ENCODE measurements at places on chromosomes 7 and 10.

DNA sequence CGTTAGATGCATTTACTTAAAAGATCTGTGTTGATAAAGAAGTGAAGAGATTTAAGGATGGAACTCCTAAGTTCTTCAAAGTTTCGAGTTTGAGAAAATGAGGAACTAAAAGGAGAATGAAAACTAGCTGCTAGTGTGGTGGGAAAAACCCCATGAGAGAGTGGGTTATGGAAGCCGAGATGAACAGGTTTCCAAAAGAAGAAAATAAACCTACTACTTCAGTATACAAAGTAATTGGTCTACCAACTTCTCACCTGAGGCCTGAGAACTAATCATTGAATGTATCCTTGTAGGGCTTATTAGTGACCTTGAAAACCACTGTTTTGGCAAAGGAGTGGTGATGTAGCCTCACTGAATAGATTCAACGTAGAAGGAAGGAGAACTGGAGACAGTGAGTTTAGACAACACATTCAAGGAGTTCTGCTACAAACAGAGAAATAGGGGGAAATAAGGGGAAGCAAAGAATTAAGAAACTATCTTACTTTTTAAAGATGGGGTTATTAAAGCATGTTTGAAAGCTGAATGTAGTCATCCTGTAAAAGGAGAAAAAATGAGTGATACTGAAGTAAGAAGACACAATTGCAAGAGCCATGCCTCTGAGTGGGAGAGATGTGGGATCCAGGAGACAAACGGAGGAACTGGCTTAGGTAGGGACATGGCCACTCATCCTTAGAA is 50.8 kb downstream of the CH25H start:
- DNase-seq, result no peak

GRCh38 chr10:94963901-94964300 is 25.4 kb downstream of the CYP2C9 start:
- DNase-seq, result no peak

GRCh38 chr7:105924945-105925344 is 38.1 kb upstream of the CDHR3 start:
- no peak for DNase-seq

DNA sequence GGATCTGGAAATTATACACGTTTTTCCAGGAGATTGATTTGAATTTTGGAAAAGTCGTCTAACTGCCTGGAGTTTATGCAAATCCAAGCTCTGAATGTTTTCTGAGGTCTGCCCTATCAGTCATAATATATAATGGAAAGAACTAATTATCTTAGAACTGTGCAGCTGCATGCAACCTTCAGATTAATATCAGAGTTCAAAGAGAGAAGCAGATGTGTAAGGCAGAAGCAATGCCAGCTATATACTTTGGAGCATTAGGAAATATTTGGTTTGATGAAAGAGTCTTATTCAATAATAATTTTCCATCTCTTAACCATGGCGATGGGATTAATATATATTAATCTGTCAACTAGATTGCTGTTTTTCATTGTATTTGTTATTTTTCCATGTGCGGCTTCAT is 500.9 kb downstream of the NEBL start:
- no peak for DNase-seq

GRCh38 chr7:17832820-17833355 is 107.4 kb downstream of the SNX13 start:
- no peak for DNase-seq

GRCh38 chr7:1697499-1698125 is 27.5 kb downstream of the ELFN1 start:
- DNase-seq, result no peak

GRCh38 chr10:9957351-9957750 is 1060.3 kb upstream of the CELF2 start:
- no peak for DNase-seq

- no peak for DNase-seq
These were observed 508.2 kb downstream of the ZWINT start for GRCh38 chr10:55852900-55853299.
